ENCODE measurements at places on chromosomes 2 and 18. TPM values are rescaled to one million over a fixed set of nuclear protein-coding genes. Genes with fewer than 3 reads are reported as not detected.

DNA sequence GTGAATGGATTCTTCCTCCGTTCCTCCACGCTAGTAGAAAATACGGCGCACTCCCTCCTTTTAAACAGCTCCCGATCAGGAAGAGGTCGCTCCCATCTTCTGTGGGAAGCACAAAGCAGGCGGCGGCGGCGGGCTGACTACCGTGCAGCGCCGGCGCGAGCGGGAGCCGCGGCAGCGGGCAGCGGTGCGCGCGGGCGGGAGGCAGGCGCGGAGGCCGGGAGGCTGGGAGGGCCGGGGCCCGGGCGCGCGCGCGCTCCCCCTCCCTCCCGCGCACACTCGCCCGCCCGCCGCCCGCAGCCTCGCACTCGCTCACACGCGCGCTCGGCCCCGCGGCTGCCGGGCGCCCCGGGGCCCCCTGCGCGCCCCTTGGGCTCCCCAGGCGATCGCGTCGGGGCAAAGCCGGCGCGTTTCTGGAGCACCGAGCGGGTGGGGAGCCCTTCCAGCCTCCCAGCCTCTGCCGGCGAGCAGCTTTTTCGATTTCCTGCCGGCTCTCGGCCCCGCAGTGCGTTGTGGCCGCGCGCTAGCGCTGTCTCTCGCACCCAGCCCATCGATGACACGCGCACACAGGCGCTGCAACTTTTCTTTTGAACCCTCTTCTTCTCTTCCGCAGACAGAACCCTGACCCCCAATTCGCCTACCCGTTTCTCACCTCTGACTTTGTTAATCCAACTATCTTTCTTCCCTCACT is at the start of gene SLC8A1:
SLC8A1 (minus strand) TSS at position 173 of the 688 bp plus-strand sequence.
- peak; percentile 63 for DNase-seq

- DNase-seq, result no peak
Observed at GRCh38 chr18:48613589-48614404, 75.0 kb downstream of the CTIF start.

DNA sequence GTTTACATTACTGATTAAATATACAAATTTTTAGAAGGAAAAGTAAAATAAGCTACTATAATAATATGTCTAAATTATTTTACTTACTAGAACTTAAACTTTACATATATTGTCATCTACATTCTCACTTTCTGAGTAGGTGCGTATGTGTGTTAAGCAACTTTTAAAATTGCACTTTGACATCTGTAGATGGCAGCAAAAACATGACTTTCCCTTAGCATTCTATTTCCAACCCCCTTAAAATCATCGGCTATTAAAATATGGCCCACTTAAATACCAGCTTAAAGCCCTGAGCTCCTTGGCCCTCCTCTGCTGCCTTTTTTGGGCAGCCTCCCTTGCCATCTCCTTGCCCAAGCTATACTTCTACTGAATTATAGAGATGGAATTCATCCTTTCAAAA is 78.0 kb downstream of the UPP2 start:
- no peak for DNase-seq

DNA sequence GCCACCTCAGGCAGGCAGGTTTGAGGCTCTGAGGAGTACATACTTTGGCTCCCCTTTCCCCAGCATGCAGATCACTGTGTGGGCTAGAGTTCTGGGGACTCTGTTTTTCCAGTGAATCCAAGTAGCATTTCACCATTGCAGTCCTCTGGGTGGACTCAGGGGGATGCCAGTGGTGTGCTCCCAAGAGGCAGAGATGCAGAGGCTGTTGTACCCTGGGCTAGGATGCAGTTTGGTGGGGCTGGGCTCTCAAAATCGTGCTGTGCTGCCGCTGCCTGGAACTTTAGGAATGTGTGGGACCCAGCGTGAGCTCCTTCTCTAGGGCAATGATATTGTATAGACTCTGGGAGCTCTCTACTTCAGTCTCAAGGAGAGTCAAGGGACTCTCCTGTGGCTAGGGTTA is 104.9 kb downstream of the MYO3B start:
- no peak for DNase-seq

- no peak for DNase-seq
Observed at GRCh38 chr2:20242727-20243377, 17.9 kb upstream of the SDC1 start.

DNA sequence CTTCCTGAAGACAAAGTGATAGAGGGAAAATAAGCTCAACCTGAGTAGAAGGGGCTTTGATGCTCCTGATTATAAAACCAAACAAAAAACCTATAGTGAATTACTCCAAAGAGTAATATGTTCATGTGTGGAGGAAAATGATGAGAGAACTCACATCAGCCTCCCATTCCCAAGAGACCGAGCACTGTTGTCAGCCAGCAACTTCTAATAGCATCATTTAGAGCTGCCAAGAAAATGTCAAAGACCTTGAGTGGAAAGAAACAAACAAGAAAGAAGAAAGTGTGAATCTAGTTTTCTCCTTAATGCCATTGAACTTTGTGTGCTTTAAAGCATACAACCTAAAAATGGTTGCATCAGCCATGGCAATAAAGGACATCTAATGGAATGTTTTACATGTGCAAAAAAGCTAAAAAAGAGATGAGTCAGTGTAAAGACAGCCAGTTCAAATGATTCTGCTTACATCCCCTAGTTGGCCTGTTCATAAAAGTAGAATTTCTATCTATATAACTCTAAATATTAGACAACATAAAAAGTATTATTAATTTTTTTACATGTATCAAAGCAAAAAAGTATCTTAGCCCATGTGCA is 1066.2 kb downstream of the TDRD15 start:
- no peak for DNase-seq

- DNase-seq, result no peak
Observed at GRCh38 chr2:68295516-68295915, 24.2 kb downstream of the CNRIP1 start.

GRCh38 chr2:38905251-38905650 is 15.6 kb downstream of the ARHGEF33 start:
- no peak for DNase-seq

- DNase-seq, result no peak
Observed at GRCh38 chr2:30165617-30166016, 18.8 kb downstream of the YPEL5 start.

- DNase-seq, result no peak
Observed at GRCh38 chr2:127515383-127515915, 10.8 kb downstream of the IWS1 start.

DNA sequence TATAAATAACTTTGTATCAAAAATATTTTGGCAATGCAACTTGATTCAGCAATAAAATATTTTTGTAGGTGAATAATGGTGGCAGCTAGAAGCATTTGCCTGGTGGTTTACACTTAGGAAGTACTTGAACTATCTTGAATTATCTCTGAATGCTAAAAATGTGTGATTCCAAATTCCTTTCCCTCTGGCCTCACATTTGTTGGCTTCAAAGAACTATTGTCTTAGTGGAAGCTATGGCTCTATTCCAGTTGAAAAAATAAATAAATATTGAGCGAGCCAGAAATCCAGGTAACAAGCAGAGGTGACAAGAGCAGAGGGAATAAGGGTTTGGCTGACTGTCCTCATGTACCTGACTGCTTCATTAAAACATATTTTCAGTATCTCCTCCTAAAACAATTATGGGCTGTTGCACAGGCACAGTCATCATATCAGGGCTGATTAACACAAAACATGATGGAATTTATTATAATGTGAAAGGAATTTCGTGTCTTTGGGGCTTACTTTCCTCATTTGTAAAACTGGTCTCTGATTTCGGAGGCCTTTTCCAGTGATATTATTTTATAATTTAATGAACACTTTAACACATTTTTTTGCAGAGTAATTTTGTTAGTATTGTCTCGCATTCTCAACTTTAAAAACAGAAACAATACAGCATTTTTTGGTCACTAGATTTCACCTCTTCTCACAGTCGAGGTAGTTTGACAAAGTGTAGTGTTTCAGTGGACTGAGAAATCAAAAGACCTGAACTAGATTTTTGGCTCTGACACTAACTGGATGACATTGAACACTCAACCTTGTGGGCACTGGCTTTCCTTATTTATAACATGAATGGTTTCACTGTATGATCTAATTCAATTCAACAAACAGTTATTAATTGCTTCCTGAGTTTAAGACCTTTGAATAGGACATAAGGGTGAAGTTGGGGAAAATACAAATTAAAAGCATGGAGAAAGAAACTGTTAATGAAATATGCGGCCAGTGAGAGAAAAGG is 7.8 kb upstream of the CAVIN2 start:
- DNase-seq, result no peak

- peak; percentile 97 for DNase-seq
Observed at GRCh38 chr2:1730015-1730927, 14.0 kb downstream of the PXDN start.

GRCh38 chr2:43116988-43117387 is 109.4 kb downstream of the ZFP36L2 start:
- no peak for DNase-seq

- no peak for DNase-seq
Observed at GRCh38 chr2:71117063-71117462, 13.0 kb downstream of the MCEE start.

DNA sequence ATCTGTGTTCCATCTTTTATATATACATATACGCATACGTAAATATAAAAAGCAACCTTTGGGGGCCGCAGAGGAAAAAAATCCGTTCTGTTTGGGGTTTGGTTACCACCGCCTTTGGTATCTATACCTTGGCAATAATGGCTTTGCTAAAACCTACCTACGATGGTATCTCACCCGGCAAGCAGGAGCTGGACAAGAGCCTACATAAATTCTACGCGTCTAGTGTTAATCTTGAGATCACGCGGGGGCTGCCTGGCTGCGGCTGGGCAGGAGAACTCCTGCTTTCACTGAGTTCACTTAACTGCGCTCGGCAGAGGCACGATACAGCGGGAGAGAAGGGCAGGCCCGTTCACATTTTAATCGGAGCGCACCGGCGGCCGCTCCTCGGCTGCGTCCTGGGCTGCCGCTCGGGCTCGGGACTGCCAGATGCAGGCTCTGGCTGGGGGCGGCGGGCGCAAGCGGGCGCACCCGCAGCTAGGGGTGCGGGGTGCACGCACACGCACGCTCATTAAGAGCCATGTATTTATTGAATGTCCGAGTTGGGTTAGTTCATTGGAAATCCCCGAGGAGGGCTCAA is 1.7 kb upstream of the POU3F3 start:
- no peak for DNase-seq

DNA sequence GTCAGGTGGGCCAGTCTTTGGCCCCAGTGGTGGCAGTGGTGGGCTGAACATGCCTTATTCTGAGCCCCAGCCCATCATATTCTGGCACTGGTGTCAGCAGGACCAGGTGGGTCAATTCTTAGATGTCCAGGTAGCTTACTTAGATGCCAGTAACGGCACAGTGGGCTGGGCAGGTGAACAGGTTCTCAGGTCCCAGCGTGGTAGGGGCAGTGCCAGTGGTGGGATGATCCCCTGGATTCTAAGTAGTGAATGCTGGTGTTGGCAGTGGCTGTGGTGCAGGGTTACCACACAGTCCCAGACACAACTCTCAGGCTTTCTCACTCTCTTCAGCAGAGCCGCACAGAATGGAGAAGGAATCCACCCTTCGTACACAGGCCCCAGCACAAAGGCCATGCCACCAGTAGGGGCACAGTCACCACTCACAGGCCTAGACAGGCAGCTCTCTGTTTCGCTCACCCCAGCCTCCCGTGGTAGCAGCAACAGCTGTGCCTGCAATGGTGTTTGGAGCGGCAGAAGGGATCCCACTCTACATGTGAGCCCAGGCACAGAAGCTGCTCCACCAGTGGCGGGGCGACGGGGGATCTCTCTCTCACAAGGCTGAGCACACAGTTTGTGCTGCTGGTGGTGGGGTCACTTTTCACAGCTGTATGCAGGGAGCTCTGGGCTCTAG is 97.3 kb downstream of the ANKRD12 start:
- no peak for DNase-seq

DNA sequence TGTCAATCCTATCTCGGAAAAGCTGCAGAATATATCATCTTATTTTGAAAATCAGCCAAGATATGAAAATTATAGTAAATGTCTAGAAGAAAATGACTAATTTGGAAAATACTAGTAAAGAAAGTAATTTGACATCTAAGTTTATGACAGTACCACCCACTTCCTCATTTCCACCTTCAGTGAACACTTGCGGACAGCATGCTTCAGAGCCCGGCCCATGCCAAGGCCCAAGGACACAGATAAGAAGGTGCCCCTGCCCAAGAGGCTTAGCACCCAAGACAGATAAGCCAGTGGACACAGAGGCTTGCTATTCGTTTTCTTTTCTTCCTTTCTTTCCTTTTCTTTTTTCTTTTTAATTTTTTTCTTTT is 4.8 kb upstream of the KCNG2 start:
- no peak for DNase-seq

DNA sequence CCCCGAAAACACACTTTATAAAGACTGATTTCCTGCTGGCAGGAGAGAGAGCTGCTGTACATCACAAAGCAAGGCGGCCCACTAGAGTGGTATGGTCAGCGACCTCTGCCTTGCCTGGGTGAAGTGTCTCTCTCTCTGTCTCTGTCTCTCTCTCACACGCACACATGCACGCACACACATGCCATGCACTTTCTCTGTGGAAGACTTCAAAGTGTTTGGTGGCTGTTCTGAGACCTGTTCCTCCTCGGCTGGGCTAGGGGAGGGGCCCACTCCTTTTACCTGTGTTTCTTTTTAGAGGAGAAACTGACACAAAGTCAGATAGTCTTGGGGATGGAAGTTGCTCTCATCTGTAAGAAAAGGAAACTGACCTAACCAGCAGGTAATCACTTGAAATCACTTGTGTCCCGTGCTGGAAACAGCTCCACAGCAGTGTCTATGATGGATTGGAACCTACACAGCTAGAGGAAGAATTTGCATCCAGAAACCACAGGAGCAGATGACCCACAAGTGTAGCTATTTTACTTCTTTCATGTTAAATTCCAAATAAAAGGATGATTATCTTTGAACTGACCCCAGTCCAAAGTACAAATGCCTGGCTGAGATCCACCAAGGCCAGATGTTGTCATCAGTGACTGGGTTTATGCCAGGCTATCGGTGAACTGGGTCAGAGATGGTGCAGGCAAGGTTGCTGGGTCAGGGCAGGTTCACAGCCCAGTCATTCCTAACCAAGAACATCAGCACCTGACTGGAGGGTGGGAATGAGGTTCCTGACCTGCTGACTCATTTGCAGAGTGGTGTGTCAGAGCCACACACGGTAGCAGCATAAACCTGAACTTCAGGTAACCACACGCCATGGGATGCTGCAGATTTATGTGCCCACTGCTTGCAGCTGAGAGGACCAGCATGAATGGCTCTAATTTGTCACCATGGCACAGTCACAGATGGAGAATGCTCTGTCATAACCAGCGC is 63.0 kb downstream of the NPAS2 start:
- no peak for DNase-seq

GRCh38 chr2:150483532-150483931 is 3.9 kb downstream of the RND3 start:
- DNase-seq, result no peak

- DNase-seq, result no peak
Observed at GRCh38 chr2:233356546-233357308, 2.4 kb downstream of the DGKD start.

The G6PC2 gene
- total RNA-seq, result not detected

The CRACDL gene
- total RNA-seq, result not detected

The DUSP11 gene
- 13.0 TPM for total RNA-seq

The C1QL2 gene
- not detected for total RNA-seq

The PXDN gene
- 346 TPM for total RNA-seq

The ANKMY1 gene
- 23.8 TPM for total RNA-seq

The ST6GAL2 gene
- not detected for total RNA-seq

The STARD6 gene
- 1.3 TPM for total RNA-seq

The COL5A2 gene
- total RNA-seq, result 488 TPM

The IL1RN gene
- total RNA-seq, result 0.86 TPM
